Transverse colon (tissue), 4 donors: ENCODE measurements at places on chromosomes 2 and 18. TPM values are rescaled to one million over a fixed set of nuclear protein-coding genes. Genes with fewer than 3 reads are reported as not detected.

DNA sequence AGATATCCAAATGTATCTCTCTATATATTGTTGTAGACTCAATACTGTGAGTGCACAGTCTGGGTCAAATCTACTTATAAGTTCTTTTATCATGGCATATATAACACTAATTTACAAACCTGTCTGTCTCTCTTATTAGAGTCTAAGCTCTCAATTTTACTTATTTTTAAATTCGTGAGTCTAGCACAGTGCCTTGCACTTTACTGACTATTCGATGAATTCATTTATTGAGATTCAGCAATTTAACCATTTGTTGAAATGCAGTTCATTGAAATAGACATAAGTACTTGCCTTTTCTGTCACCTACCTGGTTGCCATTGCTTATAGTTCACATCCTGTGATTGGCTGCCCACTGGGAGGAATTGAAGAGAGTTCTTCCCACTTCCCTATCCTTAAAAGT is 10.3 kb upstream of the ALS2 start:
- DNase-seq = no peak

DNA sequence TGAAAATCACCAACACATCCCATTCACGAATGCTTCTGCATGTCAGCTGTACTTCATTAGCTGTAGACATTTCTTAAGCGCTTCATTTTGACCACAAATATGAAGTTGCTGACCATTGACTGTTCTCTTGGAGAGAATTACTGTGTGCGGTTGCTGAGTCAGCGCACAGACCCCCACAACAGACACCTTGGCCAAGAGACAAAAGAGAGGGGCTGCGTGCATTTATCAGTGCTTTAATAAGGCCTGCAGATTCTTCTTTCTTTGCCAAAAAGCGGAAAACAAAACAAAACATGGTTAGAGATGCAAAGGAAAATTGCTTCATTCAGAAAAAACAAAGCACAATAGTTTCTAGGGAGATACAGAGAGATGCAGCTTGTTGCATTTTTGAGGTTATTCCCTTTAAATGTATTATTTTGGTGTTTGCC is 174.7 kb downstream of the ACKR3 start:
- no peak for DNase-seq

DNA sequence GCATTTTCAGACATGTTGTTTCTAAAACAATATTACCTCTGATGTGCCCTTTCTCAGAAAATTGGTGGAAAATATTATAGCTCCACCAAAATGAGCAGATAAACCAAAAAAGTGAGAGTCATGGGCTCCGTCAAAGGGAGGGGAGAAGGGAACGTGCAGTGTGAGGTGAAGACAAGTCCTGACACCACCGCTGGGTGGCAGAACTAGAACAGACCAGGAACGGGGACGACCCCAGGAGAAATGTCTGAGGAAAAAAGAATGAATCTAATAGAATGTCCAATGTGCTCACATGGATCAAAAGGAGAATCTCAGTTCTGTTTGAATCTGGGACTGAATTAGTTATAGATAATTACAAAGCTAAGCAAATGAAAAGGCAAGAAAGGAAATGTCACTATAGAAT is 22.6 kb upstream of the BCL2 start:
- no peak for DNase-seq

DNA sequence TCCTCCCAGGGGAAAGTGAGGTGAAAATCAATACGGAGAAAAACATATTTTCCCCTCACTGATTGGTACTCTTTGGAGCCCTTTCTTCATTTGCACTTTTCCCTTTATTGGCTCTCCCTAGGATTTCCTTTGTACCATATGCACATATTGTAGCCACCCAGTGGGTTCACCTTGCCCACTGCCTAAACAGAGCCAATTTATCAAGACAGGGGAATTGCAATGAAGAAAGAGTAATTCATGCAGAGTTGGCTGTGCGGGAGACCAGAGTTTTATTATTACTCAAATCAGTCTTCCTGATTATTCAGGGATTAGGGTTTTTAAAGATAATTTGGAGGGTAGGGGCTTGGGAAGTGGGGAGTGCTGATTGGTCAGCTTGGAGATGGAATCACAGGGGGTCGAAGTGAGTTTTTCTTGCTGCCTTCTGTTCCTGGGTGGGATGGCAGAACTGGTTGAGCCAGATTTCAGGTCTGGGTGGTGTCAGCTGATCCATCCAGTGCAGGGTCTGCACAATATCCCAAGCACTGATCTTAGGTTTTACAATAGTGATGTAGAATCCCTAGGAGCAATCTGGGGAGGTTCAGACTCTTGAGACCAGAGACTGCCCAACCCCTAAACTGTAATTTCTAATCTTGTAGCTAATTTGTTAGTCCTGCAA is 15.1 kb upstream of the KCNE4 start:
- DNase-seq = no peak

DNA sequence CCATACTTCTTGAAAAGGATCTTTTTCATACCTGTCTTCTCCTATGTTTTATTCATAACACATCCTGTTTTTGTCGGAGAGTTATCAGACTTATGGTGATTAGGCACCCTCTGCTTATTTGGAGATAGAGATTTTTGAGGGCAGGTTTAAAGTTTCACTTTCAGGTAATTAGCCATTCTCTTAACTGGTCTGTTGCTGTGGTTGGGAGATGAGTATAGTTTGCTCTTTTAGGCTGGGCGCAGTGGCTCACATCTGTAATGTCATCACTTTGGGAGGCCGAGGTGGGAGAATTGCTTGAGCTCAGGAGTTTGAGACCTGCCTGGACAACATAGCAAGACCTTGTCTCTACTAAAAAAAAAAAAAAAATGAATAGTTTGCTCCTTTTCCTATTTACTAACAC is 25.3 kb downstream of the SFTPB start:
- no peak for DNase-seq

GRCh38 chr2:196040218-196040617 is 28.4 kb downstream of the DNAH7 start:
- DNase-seq = no peak

DNA sequence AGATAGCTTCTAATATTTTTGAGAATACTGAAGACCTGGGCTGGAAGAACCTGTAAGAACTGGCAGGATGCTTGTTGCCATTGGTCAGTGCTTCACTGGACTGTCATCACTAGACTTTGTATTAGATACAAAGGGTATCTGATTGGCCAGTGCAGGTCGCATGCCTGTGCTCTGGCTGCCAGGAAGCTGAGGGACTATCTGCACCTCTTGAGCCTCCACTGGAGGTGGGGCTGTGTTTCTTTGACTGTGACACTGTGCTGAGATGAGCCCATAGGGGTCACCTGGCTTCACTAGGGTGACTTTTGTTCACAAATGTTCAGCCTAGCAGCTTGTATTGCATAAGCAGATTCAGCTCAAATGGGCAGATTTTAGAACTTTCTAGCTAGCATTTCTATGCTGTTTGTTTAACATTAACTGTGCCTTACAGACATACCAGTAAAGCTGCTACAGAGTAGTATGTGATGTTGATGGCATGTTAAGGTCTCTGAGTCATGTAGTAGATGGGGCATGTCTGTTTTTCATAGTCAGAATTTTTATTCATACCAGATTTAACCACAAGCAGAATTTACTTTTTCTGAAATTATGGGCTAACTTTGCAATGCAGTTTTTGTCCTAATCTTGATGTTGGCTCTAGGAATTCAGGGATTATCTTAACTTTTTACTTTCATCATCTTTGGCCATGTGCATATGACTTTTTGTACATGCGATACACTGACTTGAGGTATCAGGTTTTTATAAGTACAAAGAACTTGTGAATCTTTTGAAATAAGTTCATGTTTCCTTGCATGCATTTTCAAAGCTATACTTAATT is 56.1 kb downstream of the RHBDD1 start:
- DNase-seq = no peak

DNA sequence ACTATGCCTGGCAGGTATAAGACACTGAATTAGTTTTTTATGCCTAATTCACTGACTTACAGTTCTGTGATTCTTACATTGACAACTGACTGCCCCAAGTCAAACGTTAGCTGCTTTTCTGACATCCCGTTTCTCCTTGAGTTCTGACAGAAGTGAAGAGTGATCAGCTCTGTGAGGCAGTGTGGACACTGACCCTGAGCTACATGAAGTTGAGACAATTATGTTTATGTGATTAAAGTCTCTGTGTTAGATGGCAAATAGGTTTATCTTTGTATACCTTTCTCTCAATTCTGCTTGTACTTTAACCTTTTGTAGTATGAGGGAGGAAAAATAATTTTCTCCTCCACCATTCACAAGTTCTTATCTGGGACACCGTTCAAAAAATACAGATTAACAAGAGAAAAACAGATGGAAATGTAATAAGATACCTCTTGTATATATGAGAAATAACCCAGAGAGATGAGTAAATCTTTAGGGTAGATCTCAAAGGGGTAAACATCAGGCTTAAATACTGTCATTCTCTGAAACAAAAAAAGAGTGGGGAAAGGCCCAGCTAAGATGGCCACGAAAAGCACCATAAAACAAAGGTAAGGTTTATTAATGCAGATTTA is 85.4 kb upstream of the B3GNT2 start:
- DNase-seq = no peak

- DNase-seq = no peak
Measured at GRCh38 chr2:216450784-216451183, 38.5 kb downstream of the SMARCAL1 start.

GRCh38 chr2:68727683-68728375 is 6.8 kb upstream of the ARHGAP25 start:
- DNase-seq = no peak

DNA sequence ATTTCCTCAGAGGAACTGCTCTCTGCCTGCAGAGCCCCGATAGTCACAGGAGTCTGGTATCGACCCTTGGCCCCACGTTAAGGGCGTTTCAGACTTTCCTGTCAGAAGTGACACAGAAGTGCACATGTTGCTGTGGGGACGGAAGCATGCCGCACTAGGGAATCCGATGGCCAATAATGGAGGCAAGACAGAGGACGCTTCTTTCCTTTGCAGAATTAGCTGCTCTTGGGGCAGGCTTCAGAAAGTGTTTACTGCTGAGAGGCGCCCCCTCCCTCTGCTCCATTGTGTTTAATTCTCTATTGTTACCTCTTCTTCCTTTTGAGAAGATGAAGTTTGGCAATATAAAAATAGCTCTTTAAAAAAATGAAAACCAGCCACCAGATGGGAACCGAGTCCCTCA is 118.6 kb upstream of the EML6 start:
- DNase-seq = no peak

- no peak for DNase-seq
Measured at GRCh38 chr2:233982421-233983121, 65.4 kb downstream of the TRPM8 start.

DNA sequence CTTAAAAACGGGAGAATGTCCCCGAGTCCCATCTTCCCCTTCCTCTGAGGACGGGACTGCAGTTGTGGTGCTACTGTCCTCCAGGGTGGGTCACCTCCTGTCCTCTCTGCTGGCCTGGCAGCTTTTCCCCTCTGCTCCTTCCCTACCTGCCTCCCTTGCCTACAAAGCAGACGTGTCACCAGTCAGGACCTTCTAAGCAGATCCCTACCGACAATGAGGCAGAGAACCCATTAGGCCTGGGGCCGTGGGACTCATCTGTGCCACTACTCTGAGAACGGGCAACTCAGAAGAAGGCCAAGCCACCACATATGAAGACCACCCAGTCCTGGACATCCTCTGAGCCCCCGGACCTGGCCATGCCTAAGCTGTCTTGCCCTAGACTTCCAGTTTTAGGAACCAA is 103.0 kb upstream of the TEX51 start:
- no peak for DNase-seq

DNA sequence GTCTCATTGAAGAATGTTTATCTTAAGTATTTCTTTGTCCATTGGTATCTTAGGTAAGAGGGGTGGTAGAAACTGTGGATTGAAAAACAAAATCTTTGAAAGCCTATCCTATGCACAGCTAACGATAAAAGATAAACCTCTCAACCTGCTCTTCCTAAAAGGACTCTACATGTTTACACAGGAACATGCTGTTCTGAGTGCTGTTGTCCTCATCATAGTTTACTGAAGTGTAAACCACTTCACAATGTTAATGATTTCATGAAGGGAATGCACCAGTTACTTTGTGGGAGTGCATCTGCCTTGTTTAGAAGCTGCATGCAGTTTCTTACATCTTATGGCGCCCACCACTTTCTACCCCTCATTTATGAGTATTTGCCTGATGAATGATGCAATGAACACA is 1.2 kb downstream of the ACMSD start:
- no peak for DNase-seq

DNA sequence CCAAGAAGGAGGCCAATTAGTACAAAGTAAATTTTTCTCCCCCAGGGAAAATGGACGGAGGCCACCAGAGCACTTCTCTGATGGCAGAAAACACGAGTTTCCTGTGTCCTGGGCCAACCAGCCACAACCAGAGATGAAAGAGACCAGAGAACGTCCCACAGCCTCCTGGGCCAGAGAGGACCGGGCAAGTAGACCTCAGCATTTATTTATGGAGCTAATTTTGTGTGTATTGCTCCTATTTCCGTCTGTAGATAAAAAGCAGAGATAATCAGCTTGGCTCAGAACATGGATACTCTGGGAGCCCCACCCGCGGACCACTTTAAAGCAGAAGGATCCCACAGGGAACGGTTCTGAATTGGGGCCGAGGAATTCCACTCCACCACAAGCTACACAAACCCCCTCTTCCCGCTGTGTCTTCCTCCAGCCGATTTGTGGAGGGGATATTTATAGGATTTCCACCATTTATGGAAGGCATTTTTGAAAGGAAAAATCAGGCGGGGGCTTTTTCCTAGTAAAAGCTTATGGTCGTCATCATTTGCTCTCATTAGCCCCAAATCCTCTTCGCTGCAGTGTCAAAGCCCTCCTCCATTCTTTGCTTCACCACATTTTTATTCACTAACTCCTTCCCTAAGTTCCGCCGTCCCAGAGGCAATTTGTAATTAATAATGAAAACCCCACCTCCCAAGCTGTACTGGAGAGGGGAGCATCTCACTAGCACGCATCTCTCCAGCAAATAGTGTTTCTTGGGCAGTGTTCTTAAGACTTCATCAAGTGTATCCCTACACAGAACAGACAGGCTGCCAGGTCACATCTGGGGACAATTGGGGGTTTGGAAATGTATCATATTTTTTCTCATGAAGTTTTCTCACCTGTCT is 43.7 kb upstream of the TWIST2 start:
- no peak for DNase-seq

DNA sequence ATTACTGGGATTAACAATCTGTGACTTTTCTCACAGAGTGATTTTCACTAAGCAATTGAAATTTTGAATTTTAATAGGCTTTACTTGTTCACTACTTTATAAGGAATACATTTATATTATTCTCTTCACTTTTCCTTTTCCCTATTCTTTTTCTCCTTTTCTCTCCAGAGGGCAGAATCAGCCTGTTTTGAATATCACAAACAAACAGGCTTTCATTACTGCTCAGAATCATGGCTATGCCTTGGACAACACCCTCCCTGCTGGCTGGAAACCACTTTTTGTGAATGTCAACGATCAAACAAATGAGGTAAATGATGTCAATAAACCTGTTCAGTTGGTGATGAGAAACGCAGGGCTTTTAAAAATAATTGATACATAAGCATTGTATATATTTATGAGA is 35.3 kb downstream of the CPS1 start:
- DNase-seq = no peak

- DNase-seq = peak; percentile 23
Measured at GRCh38 chr2:151637271-151637781, 97.0 kb downstream of the NEB start.

- no peak for DNase-seq
Measured at GRCh38 chr2:113064898-113065297, 2.9 kb upstream of the IL1F10 start.

SNTG2 gene
- 1.2 TPM for total RNA-seq

SP140L gene
- total RNA-seq = 6.8 TPM

ERBB4 gene
- total RNA-seq = not detected

TUBA3E gene
- not detected for total RNA-seq

HRH4 gene
- not detected for total RNA-seq

TFCP2L1 gene
- 167 TPM for total RNA-seq

PNO1 gene
- total RNA-seq = 6.8 TPM

ZNF804A gene
- total RNA-seq = 0.41 TPM
